GM03348 (cell line): ENCODE measurements at places on chromosomes 1 and 21.
A peak's percentile ranks its signal among the peaks of the same experiment; 100 is the strongest.

DNA sequence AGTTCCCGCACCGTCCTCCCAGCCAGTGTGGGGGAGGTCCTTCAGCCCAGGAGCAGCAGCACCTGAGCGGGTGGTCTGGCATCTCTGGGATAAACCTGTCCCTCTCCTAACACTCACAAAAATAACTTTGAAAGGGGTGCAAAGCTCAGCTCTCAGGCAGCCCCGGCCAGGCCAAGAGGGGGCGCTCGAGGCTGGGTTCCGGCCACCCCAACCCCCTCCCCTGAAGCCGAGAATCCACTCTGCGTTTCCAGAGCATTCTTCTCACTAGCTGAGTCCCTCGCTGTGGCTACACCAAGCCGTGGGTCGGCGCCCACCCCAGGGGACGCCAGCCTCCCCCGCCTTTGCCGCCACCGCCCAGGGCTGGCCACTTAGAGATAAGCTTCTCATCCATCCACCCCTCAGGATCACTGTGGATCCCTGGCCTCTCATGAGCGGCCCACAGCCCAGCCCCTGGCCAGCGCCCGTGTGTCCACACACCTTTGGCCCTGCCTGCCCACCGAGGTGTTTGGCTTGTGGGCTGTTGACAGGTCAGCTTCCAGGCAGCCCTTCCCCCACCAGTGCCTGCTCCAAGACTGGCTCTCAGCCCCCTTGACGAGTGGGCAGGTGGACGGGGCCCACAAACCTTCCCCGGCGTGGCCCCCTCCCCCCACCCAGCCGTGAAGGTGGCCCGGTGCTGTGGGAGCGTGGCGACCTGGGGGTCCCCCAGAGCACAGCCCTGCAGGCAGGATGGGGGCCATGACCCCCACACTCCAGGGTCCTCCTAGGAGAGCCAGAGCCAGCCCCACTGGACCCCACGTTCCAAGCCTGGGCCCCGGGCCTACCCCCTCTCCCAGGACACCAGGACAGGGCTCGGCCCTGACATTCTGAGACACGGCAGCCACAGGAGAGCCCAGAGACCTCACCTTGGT, 1.9 kb downstream of the FTCD start:
- DNase-seq, result peak; percentile 93

DNA sequence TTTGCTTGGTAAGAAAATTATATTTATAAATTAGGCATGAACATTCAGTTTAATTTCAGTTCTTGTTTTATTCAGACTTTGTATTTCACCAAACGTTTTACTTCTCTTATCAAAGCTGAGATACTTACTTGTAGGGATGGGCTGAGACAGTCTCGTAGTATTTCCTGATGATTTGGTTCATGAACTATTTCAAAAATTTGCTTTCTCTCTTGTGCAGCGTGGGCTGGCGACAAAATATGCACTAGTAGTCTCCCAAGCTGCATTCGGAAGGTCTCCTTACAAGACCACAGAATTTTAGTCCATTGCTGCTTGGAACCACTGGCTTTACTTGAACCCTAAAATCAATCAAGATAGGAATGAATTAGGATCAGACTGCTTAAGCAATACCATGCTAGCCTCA, 91.7 kb upstream of the GNG4 start:
- peak; percentile 79 for DNase-seq

- no peak for DNase-seq
These were observed 68.0 kb downstream of the DISC1 start for GRCh38 chr1:231694465-231695077.

DNA sequence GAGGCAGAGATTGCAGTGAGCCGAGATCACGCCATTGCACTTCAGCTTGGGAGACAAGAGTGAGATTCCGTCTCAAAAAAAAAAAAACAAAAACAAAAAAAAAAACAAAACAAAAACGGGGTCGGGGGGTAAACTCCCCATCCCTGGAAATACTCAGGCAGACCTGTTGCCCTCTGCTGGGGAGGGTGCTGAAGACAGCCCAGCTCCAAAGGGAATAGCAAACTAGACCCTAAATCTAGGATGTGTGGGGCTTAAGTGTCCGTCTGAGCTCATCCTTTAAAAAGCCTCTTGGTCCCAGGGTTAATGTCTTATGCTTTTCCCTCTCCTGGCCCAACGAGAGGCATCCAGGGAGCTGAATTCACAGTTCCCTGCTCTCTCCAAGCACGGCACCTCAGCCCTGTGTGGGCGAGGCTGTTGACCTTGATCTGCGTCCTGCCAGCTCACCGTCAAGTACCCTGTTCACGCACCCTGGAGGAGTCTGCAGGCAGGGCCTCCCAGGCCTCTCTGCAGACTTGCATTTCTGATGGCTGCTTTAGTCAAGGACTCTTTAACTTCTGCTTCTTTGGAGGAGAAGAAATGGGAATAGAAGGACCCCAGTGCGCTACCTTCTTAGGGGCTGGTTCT, 22.3 kb downstream of the KCND3 start:
- DNase-seq, result no peak

DNA sequence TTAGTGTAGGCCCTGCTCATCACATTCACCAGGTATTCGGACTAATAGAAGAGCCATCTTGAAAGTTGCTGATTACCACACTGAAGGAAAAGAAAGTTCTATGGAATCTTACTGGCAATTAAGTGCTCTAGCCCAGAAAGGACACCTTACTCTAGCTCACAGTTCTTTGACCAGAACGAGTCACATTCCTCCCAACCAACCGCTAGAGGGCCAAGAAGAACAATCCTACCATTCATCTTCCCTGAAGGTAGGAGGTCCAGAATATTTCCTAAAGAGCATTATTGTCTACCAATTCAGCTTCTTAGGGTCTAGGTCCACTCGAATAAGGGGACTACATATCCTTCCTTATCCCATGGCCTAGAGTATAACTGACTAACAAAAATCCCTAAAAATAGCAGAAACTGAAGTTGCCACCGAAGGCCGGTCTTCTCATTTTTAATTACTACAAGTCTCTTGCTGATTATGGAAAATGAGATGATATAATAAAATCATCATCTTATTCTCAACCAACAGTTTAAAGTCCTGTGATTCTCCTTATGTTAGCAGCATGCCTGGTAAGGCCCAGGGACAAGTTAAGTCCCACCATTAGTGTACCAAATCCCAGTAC, 2.7 kb upstream of the FMO1 start:
- peak; percentile 53 for DNase-seq

DNA sequence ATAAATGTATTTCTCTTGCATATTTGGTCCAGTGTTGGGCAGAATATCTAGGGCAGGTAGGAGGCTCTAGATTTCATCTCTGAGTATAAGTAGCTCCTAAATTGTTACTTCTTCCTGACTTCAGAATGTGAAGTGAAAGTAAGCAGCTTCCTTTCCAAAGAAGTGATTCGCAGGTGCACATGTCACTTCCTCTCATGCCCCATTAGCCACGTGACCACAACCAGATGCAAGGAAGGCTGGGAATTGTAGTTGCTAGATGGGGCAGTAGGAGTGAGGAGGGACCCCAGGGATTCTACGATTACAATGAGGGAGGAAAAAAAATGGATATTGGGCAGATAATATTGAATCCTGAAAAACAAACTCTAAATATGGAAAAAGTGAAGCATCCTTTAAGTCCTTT, 113.2 kb upstream of the CYYR1 start:
- DNase-seq, result peak; percentile 5

GRCh38 chr1:165857046-165857801, 29.8 kb downstream of the UCK2 start:
- DNase-seq, result no peak

- no peak for DNase-seq
These were observed 252.4 kb downstream of the FGGY start for GRCh38 chr1:59549066-59549837.

- DNase-seq, result no peak
These were observed 49.1 kb upstream of the CPLANE2 start for GRCh38 chr1:16286122-16286521.

DNA sequence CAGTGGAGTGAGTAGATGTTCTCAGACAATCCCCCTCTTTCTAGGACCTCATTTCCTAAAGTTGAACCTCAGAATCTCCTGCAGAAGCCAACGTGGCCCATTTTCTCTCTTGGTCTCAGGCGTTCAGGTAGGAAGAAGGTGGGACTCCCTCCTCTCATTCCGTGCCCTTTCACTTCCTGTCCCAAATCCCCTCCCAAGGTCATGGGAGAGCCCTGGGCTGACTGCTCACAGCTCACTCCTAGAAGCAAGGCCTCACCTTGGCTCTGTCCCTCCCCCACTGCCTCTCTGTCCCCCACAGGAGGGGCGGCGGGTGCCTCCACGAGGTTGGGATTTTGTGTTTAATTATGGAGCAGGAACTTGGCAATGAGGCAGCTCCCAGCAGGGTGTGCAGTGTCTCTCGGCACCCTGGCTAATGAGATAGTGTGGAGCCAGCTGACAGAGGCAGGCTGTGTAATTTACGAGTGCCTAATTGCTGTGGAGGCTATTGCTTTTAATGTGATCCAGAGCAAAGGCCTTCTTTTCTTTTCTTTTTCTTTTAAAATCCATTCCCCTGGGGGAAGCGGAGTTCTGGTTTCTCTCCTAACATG, 9.1 kb upstream of the CDK18 start:
- no peak for DNase-seq

GRCh38 chr1:158251163-158251562, 3.1 kb upstream of the CD1A start:
- DNase-seq, result no peak

DNA sequence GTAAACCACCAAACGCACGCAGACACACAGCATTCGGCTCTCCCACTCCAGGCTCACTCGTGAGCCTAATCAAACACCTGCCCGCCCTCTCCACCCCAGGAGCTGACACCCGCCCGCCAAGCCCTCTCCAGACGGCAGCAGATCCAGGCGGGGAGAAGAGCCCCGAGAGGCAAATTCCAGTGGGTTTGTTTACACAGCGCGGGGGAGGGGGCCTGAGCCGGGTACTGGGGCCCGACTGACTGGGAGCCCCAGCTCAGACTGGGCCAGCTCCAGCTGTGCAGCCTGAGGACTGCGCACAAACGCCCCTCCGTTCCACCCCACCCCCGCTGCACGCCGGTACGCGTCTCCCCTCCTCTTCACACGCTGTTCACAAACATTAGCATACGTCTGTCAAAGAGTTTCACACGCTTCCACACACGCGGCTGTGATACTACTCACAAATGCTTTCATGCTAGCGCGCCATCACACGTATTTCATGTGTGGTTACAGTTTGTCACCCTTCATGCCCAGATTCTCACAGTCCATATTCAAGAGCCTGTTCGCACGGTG, 1.0 kb upstream of the EFNA1 start:
- no peak for DNase-seq

DNA sequence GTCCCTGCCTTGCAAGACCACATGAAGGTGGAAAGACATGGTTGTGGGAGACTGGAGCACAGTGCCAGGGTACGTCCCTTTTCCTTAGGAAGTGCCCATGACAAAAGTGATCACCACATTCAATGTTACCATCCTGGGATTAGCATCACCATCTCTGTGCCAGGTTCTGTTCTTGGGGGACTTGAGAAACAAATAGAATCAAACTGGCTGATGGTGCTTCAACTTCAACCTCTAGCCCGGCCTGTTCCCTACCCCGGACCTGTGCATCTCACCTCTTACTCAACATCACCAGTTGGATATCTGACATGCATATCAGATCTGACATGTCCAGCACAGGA, 153.3 kb downstream of the GRIK3 start:
- DNase-seq, result no peak

- DNase-seq, result no peak
These were observed 250.2 kb downstream of the KIF26B start for GRCh38 chr1:245404952-245405351.

- no peak for DNase-seq
These were observed 7.0 kb downstream of the GPA33 start for GRCh38 chr1:167083066-167083665.

GRCh38 chr1:230877146-230877923, 9.0 kb upstream of the C1orf198 start:
- DNase-seq, result peak; percentile 90

DNA sequence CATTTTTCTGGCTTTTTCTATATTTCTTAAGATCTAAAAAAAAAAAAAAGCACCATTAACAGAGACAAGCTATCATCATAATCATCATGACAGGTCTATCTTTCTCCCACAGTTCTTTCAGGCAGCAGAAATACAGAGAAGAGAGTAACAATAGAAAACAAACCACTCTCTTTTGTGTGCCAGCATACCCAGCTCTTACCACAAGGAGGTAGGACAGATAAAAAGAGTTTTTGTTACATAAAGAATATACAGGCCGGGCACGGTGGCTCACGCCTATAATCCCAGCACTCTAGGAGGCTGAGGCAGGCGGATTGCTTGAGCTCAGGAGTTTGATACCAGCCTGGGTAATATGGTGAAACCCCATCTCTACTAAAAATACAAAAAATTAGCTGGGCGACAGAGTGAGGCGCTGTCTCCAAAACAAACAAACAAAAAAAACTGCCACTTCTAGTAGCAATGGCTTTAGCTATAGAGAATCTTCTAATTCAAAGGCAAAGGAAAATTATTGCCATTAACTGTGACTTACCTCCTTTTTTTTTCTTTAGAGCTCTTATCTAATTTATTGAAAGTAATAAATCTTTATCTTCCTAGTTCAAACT, 39.7 kb downstream of the ANKRD13C start:
- no peak for DNase-seq

DNA sequence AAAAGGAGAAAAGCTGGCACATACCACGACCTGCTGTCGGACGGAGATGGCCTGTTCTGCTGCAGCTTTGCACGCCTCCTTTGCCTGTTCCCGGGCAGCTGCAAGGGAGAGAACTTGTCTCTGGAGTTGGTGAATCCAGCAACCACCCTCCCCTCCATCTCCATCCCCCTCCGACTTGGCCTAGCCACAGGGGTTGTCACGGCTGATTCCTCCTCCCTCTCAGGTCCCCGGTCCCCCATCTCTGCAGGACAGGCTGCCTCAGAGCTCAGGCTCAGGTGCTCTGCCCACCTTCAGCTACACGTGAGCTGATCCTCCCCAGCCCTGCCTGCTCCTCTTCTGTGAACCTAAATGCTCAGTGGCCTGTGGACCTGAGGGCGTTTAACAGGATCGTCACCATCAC, 11.1 kb upstream of the SRM start:
- no peak for DNase-seq

- peak; percentile 24 for DNase-seq
These were observed 174.9 kb downstream of the DPYD start for GRCh38 chr1:97745912-97746311.

DNA sequence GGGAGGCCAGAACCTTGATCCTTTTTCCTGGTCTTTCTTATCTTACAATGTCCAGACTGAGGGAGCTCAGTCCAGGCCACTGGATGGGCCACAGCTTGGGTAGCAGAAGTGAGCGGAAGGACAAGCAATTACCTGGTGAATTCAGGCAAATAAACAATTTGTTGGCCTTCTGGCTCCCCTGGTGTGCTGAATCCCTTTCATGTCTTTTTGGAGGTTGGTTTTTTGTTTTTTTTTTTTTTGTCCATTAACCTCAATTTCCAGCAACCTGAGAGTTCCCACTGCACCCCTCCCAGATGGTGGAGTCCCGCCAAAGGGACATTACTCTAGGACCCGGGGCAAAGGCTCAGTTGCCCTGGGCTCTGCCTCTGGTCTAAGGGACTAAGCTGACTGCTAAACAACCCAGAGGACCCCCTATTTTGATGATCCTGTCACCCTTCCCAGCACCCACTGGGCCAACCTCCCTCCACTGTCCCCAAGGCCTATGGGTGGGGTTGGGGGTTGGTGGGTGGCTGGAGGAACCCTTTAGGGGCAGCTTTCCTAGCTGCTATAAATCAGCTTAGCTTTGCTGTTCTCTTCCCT, 85.5 kb downstream of the KCND3 start:
- DNase-seq, result no peak
